ENCODE measurements at places on chromosomes 7 and 10.

DNA sequence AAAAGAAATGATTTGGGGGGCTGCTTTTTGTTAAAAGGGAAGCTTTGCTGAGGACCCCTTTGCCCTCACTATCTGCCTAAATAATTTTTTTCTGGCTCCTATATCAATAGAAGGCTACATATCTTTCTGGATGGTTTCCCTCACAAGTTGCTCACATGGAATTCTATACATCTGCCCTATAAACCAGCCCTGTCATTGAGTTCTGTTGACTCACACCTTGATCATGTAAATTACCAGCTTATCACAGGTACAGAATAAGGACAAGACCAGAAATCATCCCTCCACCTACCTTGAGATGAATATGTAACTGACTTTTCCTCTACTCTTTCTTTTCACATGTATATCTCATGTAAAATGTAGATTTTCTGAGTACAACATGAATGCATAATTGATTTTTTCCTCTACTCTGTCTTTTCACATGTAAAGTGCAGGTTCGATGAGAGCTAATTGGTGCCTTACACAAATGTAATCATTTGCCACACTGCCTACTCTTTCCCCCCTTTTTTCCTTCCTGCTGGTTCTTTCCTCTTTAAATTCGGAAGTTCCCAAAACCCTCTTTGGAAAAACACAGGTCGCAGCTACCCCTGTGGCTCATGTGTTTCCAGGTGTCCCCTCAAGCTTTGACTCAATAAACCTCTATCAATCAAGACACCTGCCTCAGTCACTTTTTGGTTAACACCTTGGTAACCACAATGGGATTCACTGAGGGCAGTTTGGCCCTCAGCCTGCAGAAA lies 12.5 kb downstream of the CYP3A43 start:
- DNase-seq, result no peak

DNA sequence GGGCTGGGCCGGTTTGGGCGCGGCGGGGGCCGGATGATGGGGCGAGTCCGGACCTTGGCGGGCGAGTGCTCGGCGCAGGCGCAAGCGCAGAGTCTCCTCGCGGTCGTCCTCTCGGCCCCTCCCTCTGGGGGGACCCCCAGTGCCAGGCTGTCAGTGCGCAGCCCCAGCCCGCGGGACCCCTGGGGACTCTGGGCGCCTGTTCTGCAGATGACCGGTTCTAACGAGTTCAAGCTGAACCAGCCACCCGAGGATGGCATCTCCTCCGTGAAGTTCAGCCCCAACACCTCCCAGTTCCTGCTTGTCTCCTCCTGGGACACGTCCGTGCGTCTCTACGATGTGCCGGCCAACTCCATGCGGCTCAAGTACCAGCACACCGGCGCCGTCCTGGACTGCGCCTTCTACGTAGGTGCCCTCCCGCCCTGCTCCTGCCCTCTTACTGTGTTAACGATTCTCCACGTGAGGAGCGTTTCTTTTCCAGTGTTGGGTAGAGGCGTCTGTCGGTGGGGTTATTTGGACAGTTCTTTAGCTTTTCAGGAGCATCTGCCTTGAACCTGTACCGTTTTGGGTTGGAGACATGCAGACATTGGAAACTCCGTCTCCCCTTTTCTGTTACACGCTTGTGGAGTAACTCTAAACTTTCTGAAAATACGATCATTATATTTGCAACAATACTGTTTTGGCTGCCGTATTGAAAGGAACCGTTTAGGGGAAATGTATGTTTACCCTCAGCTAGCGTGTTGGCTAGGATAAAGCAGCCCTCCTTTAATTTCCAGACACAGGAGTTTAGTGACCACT lies 706 bp downstream of the BUB3 start:
- DNase-seq, result no peak

- DNase-seq, result no peak
These were observed 28.0 kb downstream of the TMEM120A start for GRCh38 chr7:75966190-75966961.

GRCh38 chr7:158296798-158297104 lies 290.9 kb downstream of the PTPRN2 start:
- DNase-seq, result no peak

GRCh38 chr10:89946106-89946505 lies 244.7 kb downstream of the KIF20B start:
- no peak for DNase-seq

GRCh38 chr10:84267503-84268126 lies 22.8 kb downstream of the RGR start:
- DNase-seq, result no peak

GRCh38 chr7:48087349-48087748 lies 1.7 kb upstream of the UPP1 start:
- DNase-seq, result no peak

GRCh38 chr7:83957333-83957732 lies 237.3 kb downstream of the SEMA3A start:
- DNase-seq, result no peak

- peak; percentile 53 for DNase-seq
These were observed 227.5 kb downstream of the LRMDA start for GRCh38 chr10:75658915-75659314.

- no peak for DNase-seq
These were observed 33.2 kb downstream of the SPAM1 start for GRCh38 chr7:123958186-123958703.

DNA sequence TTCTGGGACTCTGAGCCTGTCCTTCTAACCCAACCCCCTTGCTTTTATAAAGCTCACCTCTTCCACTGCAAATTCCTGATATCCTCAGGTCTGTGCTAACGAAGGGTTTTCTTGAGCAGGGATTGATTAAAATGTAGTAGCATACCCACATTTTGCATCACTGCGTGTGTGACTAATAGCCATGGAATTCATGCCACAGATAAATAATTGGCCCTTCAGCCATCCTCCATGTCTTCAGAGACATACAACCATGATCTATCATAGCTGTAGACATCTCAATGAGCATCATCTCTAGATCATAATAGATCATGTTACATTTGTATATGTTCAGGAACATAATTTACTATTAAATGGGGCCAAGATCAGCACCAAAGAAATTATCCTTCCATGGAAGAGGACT lies 990.3 kb downstream of the KCNMA1 start:
- no peak for DNase-seq

DNA sequence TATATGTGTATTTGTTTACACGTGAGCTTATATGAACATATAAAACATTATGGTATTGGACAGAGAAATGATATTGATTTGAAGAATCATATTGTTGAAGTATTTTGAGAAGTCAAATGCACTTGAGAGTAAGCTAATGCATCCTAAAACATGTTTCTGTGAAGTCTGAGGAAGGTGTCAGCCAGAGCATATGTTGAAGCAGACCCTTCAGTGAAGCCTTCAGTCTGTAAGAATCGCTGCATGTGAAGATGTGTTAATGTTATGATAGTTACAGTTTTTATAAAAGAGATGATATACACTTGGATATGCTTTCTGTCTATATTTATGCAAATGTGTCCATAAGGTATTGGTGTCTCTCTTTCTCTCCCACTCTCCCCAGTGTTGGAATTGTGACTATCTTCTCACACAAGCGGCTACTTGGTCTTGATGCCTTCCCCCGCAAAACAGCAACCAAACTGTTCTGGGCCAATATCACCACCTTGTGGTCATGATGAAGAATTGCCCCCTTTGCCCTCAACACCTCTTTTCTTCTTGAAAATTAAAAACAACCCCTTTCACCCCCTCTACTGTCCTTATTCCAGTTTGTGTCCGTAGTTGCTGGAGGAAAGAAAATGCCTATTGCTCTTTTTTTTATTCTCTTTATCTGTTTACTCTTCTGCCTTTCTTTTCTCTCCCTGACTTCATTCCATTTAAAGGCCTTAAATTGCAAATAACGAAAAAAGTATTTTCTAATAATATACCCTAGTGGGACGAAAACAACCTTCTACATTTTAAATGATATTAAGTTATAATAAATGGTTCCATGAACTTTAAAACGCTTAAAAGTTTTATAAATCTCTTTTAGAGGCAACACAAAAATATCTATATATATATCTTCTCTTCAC lies 64.9 kb downstream of the IKZF1 start:
- DNase-seq, result peak; percentile 28

GRCh38 chr7:148921806-148922205 lies 37.7 kb upstream of the EZH2 start:
- no peak for DNase-seq

- no peak for DNase-seq
These were observed 41.6 kb downstream of the PDSS1 start for GRCh38 chr10:26739071-26739631.

- DNase-seq, result no peak
These were observed 31.3 kb downstream of the RAPGEF5 start for GRCh38 chr7:22325671-22326070.

DNA sequence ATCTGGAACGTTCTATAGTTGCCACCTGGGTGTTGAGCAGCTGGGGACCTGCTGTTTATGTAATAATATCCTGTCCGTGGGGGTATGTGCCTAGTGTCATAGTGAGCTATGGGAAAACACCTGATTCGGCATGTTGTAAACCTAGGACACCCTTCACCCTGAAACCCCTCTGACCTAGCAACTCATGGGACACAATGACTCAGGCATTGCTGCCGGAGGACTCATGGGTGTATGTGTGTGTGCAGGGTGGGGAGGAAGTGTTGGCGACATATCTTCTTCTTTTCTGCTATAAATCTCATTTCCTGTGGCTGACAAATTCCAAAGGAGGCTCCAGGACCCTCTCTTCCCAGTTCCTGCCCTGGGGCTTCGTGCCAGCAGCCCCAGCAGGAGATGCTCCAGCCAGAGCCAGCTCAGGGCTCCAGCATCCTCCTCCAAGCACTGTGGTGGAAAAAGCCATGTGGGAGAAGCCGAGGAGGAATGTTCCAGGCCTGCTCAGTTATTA lies 77.0 kb upstream of the PODXL start:
- DNase-seq, result no peak

GRCh38 chr7:685540-685939 lies 41.0 kb upstream of the DNAAF5 start:
- DNase-seq, result no peak

DNA sequence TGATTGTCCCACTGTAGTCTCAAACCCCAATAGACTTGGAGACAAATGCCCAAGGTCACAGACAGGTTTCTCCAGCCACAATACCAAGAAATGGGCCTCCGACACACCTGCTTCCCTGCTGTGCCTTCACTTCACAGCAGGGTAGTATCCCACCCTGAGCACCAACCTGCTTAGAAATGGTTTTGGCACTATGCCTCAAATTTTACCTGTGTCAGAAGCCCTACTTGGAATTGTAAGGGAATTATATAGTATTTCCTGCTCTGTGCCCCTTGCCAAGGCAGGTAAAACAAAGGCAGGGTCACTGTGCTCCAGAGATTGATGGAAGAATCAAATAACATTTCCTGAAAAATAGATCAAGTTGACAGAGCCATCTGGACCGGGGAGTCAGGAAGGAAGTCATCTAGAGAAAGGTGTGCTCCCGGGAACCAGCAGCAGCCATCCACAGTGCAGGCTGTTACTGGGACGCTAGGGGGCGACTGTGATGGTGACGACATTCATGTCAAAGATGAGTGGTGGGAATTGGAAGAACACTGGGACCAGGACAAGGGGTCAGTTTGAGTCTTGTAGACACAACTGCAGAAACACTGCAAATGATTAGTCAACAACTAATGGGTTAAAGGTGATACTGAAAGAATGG lies 117.8 kb upstream of the AKR1E2 start:
- DNase-seq, result no peak

GRCh38 chr7:94412762-94413322 lies 18.1 kb downstream of the COL1A2 start:
- DNase-seq, result no peak

- DNase-seq, result no peak
These were observed 48.3 kb downstream of the ZNF783 start for GRCh38 chr7:149310113-149310836.

DNA sequence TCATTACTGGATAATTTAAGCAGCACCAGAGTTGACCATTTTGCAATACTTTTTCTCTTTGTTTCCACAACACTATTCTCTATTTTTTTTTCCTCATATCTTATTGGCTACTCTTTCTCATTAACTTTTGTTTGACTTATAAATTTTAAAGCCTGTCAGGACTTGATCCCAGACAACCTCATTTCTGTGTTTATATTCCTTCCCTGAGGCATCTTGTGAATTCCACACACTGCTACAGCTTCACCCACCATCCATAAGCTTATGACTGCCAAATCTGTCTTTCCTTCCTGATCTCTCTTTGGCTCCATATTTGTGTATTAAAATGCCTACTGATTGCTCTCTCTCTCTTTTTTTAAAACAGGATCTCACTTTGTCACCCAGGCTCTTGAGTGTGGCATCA lies 124.6 kb upstream of the MBL2 start:
- DNase-seq, result no peak

DNA sequence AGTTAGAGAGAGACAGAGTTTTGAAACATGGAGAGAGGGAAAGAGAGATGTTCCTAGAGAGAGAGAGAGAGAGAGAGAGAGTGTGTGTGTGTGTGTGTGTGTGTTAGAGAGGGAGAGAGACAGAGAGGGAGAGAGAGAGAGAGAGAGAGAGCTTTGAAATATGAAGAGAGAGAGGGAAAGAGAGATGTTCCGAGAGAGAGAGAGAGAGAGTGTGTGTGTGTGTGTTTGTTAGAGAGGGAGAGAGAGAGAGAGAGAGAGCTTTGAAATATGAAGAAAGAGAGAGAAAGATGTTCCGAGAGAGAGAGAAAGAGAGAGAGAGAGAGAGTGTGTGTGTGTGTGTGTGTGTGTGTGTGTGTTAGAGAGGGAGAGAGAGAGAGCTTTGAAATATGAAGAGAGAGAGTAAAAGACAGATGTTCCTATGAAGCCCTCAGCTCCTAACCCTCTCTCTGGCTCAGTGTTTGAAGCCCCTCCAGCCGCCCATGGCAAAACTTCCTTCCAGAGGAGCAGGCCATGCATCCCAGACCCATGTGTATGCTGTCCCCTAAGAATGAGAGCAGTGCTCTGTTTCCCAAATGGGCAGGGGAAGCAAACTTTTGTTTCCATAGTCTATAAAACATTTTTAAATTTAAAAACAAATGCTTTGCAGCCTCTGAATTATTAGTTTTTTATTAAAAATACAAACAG lies 130.9 kb downstream of the KCNMA1 start:
- DNase-seq, result no peak

DNA sequence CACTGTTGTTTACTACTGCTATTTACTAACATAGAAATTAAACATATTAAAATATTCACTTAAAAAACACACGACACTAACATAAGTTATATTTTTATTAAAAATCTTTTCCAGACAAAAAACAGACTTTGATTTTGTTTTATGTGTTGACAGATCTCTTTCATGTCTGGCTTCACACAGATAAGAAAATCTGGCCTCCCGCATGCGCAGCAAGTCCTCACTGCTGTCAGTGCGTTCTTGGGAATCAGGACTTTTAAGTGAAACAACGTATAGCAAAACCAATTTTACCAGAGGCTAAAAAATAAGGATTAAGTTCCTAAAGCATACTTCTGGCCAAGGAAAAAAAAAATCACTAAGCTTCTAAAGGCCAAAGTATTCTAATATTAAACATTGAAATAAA lies 1.2 kb upstream of the IDI1 start:
- no peak for DNase-seq

GRCh38 chr10:85643845-85644525 lies 722.6 kb downstream of the GRID1 start:
- no peak for DNase-seq

GRCh38 chr7:133646472-133647315 lies 393.8 kb downstream of the EXOC4 start:
- no peak for DNase-seq

- DNase-seq, result no peak
These were observed 91.6 kb downstream of the GLCCI1 start for GRCh38 chr7:8060241-8060640.

GRCh38 chr7:124566583-124566982 lies 199.0 kb downstream of the GPR37 start:
- DNase-seq, result no peak

Measured in DMS79 (cell line).